Naive thymus-derived CD8-positive, alpha-beta T cell (primary cell): ENCODE measurements at places on chromosomes 7 and 10. TPM values are rescaled to one million over a fixed set of nuclear protein-coding genes. Genes with fewer than 3 reads are reported as not detected.
A peak's percentile ranks its signal among the peaks of the same experiment; 100 is the strongest.

DNA sequence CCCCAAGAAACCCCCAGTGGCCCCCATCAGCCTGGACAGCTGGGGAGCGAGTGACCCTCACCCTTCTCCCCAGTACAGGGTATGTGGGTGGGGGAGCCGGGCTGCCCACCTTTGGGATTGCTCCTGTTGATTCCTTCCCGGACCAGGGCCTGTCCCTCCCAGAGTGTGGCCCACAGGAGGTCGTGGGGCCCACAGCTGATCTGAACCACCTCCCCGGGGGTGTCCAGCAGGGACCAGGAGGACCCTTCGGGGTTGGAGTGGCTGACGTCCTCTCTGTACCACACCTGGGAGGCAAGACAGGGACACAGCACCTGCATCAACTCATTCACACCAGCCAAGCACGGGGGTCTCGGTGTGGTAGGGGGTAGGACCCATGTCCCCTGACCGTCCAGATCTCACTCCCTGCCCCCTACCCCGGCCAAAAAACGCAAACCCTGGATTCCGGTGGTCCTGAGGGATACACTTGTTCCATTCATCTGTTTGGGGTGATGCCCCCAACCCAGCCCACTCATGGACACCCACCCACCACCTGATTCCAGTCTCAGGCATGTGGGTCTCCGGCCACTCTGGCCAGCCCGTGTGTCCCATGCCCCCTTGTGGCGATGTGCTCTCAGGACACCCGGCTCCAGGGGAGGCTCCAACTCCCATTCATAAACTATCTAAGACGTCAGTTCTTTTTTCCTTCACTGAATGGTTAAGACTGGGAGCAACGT lies 10.9 kb downstream of the TECPR1 start:
- no peak for DNase-seq

DNA sequence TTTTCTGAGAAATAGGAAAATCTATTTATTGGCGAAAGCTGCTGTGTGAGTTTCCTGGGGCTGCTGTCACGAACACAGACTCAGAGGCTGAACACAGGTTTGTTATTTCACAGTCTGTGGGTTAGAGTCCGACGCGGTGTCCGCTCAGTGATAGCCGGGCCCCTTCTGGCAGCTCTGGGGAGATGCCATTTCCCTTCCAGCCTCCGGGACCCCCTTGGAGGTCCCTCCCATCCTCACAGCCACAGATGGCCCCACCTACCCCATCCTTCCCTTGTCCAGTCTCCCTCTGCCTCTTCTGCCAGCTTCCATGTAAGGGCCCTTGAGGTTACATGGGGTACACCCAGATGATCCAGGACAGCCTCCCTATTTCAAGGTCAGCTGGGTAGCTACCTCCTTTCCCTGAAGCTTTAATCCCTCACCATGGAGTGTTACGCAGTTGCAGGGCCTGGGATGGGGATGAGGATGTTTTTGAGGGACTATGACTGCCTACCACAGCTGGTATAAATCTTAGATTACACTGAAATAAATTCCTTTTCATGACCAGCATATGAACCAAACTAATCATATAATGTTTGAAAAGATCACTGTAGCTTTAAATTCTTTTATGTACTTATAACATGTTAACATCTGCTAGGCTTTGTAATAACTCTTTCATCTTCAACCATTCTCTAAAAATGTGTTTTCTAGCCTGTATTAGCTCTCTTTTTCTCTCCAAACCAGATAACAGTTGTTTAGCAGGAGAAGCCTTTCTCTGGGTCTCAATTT lies 98.5 kb downstream of the WDR37 start:
- DNase-seq, result no peak

DNA sequence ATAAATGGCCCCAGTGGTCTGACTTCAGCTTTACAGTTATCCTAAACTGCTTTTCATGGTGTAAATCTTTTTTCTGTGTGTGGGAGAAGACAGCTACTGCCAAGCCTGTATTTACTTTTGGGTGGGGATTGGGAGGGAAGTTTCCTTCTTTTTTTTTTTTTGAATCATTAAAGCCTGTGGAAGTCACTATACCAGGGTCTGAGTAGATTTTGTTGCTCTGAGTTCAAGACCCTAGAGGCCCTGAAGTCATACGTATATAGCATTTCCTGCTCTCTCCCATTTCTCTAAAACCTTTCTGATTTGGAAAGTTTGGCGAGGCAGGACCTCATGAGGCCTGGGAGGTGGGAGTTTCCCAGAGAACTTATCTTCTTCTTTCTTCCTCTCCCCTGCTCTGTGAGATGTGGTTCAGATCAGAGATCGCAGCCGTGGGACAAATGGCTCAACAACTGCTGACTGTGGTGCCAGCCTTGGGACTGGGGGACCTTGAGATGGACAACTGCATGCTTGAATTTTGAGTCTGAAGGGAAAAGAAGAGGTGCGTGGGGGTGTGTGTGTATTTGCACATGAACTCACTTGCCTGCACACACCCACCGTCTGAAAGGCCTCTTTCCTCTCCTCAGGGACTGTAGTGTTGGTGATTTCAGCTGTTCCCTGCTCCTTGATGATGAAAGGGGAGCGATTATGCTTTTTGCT lies 18.1 kb downstream of the LRMDA start:
- no peak for DNase-seq

GRCh38 chr10:101110856-101111523 lies 20.1 kb upstream of the TLX1 start:
- DNase-seq, result peak; percentile 31

GRCh38 chr7:110780712-110781111 lies 310.2 kb upstream of the LRRN3 start:
- no peak for DNase-seq

- DNase-seq, result no peak
These were observed 27.9 kb downstream of the WIPI2 start for GRCh38 chr7:5217851-5218331.

DNA sequence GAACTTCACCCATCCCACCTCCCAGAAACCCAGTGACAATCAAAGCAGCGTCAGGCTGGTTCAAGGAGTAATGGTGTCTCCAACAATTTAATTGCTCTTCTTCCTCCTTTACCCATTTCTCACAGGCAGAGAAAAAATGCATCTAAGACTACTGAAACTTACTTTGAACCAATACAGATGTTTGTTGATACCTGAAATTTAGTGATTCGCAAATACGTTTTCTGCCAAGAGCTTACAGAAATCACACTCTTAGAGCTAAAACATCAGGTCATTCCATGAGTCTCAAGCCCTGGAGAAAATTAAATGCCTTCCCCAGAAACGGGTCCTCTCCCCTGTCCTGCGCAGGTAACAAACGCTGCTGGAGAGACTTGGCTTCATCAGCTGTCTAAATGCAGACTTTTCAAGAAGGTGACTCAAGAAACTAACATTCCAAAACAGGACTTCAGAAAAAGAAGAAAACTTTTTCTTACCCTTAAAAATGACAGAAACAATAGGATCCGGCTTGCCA lies 443 bp downstream of the MYOF start:
- DNase-seq, result no peak

- no peak for DNase-seq
These were observed 21.3 kb downstream of the CCDC71L start for GRCh38 chr7:106639476-106640334.

- DNase-seq, result no peak
These were observed 117.1 kb downstream of the EBF3 start for GRCh38 chr10:129846991-129847391.

- DNase-seq, result no peak
These were observed 49.0 kb upstream of the PODXL start for GRCh38 chr7:131605280-131605878.

DNA sequence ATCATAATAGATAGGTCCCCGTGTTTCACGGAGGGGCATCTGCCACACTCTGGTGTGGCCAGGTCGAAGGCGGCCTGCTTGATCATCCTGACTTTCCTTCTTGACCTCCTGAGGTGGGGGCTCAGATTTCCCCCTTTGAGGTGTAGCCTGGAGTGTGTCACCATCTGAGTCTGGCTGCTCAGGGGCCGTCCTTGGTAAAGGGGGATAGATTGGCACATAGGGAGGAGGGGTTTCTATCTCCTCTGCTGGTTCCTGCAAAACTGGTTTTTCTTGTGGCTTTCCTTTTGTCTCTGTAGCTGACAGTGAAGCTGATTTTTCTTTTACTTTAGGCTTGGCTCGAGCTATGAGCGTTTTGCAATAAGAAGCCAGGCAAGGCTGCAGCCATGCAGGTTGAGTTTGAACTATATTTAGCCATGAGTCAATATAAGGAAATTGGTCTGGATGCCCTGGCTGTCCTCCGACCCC lies 7.1 kb upstream of the ZNF117 start:
- DNase-seq, result no peak

GRCh38 chr7:140639366-140640053 lies 1.1 kb downstream of the DENND2A start:
- peak; percentile 24 for DNase-seq

DNA sequence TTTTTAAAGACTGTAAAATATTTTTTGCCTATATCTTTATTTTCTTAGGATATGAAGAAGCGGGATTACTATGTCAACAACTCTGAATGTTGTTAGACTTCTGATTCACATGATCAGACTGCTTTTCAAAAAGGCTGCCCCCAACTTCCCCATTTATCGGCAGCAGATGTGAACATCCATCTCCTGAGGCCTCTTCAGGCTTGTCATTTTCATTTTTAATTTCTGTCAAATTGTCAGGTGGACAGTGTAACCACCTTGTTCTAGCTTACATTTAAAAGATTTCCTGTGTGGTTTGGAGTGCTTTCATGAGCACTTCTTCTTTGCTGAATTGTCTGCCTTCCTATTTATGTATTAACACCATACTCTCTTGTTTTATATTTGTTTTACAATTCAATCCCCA lies 78.8 kb upstream of the GSDME start:
- no peak for DNase-seq

GRCh38 chr10:74822521-74823089 lies 3.8 kb upstream of the KAT6B start:
- DNase-seq, result no peak

- DNase-seq, result no peak
These were observed 188.7 kb downstream of the ZNF716 start for GRCh38 chr7:57638666-57639065.

- DNase-seq, result no peak
These were observed 3.0 kb upstream of the FGF8 start for GRCh38 chr10:101778781-101779543.

- no peak for DNase-seq
These were observed 145.0 kb downstream of the PTPN20 start for GRCh38 chr10:47056247-47056510.

GRCh38 chr10:97508342-97508741 lies 9.6 kb downstream of the UBTD1 start:
- no peak for DNase-seq

DNA sequence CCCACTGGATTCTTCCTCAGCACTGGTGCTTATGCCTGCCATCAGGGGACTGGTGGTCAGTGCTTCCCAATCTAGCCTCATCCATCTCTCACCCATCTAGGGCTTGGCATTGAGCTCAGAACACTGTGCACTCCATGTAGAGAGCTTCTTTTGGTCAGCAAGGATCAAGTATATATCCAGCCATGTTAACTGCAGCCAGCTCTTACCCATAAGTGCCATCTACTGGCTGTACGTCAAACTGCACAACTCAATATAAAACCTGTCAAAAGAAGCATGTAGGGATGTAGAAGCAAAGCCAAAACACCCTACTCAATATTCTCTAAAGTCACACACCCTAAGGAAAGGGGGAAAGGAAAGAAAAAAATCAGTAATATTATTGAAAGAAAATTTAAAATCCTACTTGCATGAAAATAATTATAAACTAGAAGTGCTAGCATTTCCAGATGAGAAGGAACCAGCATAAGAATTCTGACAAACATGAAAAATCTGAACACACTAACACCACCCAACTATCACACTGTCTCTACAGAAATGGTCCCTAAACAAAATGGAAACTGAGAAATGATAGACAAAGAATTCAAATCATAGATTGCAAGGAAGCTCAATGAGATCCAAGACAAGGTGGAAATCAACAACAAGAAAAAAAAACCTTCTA lies 531.1 kb upstream of the STEAP1 start:
- DNase-seq, result no peak

DNA sequence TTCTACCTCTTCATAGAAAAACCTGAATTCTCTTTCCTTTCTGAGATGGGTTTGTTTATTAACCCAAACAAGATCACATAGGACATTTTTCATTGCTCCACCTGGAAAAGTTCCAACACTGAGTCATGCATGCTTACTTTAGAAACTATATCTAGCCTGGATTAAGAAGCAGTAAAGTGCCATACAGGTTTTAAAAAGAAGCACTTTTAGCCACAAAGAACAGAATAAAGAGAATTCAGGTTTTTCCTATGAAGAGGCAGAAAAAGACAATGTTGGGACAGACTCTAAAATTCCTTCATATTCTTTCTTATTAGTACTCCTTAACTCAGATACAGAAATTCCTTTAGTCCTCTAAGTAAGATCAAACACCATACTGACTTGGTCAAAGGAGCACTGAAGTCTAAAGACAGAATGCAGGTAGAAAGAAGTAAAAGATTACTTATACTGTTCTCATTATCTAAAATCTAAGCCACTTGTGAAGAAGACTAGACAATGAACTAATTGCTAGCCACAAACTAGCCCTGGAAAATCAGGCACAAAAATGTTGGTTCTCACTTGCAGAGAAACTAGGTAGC lies 241.3 kb downstream of the ANK3 start:
- DNase-seq, result no peak

- DNase-seq, result no peak
These were observed 86.3 kb downstream of the PRKCQ start for GRCh38 chr10:6493521-6494441.

DNA sequence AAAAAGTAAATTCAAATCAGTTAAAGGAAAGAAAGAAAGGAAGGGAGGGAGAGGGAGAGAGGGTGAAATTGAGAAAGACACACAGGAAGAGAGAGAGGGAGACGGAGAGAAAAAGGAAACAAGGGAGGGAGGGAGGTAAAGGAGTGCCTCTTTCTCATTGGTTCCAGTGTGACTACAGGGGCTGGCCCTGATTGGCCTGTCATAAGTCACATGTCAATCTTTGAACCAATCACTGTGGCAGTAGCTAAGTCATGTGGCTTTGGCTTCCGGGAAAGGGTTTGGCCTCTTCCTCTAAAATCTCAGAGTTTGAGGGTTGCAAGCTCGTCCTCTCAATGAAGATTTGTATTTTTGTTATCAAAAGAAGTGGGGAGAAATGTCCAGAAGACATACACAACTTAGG lies 150.2 kb downstream of the RAB11FIP2 start:
- DNase-seq, result no peak

DNA sequence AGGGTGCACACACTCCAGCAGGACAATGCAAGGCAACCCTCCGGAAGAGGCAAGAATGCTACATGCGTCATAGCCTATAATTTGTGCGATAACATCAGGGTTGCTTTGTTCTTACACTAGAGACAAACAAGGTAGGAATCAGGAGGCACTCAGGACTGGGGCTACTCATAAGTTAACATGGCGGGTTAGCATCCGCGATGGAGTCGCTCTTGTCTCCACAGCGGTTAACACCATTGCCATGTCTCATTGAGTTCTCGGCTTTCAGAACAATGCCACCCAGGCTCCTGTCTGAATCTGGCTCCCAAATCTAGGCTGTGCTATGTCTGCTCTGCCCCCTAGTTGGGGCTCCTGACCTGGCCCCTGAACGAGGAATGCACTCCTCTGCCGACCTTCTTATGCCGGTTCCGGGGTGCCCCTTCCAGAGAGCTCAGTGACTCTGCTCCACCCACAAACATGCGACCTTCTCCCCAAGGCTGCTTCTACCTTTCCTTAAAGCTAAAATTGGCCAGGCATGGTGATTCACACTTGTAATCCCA lies 24.9 kb upstream of the SLF2 start:
- DNase-seq, result no peak

Gene PIP
- not detected for polyA plus RNA-seq

Gene CUBN
- polyA plus RNA-seq, result 0.92 TPM

Gene GLRX3
- polyA plus RNA-seq, result 97.8 TPM

Gene ACTL6B
- not detected for polyA plus RNA-seq

Gene ATP5F1C
- polyA plus RNA-seq, result 338 TPM

Gene GALNT11
- polyA plus RNA-seq, result 52.1 TPM

Gene TMEM270
- not detected for polyA plus RNA-seq

Gene C7orf57
- 0.07 TPM for polyA plus RNA-seq

Gene PHKG1
- polyA plus RNA-seq, result 0.23 TPM

Gene MOSPD3
- polyA plus RNA-seq, result 16.0 TPM

Gene CDNF
- polyA plus RNA-seq, result 2.6 TPM

Gene RTKN2
- polyA plus RNA-seq, result 0.09 TPM
